ENCODE measurements at places on chromosomes 6 and 20.

GRCh38 chr6:104159045-104159618 lies 700.6 kb downstream of the HACE1 start:
- no peak for DNase-seq

DNA sequence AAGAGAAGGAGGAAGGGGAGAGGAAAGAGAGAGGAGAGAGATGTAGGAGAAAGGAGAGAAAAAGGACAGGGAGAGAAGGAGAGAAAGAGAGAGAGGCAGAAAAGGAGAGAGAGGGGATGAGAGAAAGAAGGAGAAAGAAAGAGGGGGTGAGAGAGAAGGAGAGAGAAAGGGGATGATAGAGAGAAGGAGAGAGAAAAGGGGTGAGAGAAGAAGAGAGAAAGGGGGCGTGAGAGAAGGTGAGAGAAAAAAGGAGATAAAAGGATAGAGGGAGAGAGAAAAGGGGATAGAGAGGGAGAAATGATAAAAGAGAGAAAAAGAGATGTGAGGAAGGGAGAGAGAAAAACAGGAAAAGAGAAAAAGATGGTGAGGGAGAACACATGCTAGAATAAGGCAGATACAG lies 933.4 kb downstream of the KIF16B start:
- DNase-seq, result no peak

GRCh38 chr6:113402544-113402943 lies 454.6 kb upstream of the MARCKS start:
- DNase-seq, result no peak

DNA sequence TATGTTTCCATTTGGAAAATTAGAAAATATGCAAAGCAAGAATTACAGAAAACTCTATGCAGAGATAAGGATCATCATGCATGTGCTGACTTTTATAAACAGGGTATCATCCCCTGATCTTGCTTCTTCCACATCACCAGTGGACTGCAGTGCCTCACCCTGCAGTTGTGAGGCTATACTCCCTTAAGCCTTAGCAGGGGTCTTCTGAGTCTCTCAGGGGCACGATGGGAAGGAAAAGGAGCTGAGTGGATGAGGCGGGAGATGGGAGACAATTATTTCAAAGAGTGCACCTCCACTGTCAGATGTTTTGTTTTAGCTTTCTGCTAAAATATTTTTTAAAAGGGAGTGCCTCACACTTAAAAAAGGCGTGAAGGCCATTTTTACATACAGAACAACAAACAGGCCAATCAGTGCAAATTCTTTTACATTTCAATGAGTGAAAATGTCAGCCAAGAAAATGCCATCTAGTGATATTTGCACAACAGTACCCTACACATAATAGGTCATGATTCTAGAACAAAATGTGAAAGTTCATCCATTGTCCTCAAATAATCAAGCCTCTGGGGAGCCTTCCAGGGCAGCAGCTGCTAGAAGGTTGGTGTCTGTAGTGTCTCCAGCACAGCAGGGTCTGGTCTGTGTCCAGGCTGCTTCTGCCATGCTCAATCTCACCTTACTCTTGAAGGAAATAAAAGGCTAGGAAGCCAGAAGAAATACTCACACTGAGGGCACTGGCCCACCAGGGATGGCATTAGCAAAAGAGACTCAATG lies 13.2 kb upstream of the SERPINB9 start:
- no peak for DNase-seq
